ENCODE measurements at places on chromosomes 12 and 14.

DNA sequence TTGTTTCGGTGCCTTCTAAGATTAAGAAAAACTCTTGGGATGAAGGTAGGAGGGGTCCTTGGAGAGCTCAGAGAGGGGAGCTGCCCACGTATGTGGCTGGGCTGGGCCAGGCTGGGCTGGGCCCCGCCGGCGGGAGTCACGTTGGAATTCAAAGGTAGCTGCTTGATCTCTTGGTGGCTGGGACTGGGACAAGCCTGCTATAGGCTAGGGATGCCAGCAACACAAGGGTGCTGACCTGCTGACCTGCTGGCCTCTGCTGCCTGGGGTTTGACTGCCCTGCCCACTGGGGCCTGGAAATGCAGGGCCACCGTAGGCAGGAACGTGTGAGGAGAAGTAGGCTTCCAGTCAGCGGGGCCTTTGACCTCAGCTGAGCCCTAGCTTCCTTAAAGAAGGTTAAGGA, 52.8 kb upstream of the GTF2A1 start:
- no peak for DNase-seq

DNA sequence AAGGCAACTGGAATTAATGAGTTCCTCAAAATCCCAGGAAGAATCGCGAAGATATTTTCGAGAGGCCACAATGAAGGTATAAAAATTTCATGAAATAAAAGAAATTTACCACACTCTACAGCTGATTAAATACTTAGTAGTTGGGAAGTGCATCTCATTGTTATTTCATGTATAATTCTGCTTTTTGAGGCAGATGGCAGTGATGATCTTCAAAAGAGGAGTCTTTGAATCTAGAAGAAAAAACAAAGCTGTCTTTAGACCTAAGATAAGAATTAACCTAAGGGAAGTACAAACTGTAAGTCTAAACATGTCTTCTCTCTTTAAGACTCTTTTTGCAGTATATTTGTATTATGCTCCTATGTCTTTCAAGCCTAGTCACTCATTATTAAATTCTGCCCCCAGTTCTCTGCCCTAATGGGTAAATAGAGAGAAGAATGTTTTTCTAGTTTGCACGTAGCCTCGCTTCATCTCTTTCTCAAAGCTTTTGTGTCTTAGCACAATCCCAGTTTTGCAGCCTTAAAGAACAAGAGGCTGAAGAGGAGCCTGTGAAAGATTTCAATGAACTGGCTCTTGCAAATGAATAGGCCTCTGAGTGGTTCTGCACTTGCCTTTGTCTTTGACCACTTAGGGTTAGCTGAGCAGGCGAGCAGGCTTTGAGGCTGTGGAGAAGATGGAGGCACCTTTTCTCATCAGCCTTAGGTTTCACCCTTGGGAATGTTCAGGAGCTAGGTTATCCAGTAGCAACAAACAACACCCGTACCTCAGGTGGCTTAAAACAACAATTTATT, 32.7 kb downstream of the CFAP54 start:
- no peak for DNase-seq

GRCh38 chr14:65261946-65262345, 150.6 kb upstream of the FUT8 start:
- no peak for DNase-seq

DNA sequence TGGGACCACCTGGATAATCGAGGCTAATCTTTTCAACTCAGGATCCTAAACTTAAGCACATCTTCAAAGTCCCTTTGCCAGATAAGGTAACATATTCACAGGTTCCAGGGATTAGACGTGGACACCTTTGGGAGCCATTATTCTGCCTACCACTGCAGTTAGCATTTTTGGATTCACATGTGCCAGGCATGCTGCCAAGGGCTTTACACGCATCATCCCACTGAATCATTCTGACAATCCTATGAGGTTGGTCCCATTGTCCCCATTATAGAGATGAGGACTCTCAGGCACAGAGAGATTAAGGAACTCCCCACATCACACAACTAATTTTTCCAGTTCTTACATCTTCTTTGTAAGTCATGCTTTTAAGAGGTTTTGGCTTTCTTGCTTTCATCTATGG, 34.5 kb downstream of the RTN1 start:
- DNase-seq, result no peak

DNA sequence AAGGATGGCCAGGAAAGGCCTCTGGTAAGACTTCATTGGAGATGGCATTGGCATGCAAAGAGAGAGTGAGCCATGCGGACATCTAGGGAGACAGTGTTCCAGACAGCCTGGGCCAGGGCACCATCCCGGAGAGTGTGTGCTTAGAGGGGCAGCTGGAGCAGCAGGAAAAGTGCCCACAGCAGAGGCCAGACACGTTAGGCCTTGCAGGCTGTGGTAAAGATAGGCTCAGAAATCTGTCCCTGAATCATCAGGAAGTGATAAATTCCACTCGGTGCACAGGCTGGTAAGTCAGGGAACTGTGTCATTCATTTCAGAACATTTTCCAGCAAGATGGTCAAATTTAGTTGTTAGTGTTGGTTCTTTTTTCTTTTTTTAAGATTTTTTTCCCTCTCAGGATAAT, 8.8 kb downstream of the GALNT16 start:
- no peak for DNase-seq

- DNase-seq, result peak; percentile 3
These were observed 172.8 kb upstream of the DCN start for GRCh38 chr12:91355150-91356006.

GRCh38 chr12:12474931-12475795, 87.5 kb downstream of the DUSP16 start:
- peak; percentile 41 for DNase-seq

GRCh38 chr12:120737557-120738251, 12.1 kb downstream of the ACADS start:
- no peak for DNase-seq

DNA sequence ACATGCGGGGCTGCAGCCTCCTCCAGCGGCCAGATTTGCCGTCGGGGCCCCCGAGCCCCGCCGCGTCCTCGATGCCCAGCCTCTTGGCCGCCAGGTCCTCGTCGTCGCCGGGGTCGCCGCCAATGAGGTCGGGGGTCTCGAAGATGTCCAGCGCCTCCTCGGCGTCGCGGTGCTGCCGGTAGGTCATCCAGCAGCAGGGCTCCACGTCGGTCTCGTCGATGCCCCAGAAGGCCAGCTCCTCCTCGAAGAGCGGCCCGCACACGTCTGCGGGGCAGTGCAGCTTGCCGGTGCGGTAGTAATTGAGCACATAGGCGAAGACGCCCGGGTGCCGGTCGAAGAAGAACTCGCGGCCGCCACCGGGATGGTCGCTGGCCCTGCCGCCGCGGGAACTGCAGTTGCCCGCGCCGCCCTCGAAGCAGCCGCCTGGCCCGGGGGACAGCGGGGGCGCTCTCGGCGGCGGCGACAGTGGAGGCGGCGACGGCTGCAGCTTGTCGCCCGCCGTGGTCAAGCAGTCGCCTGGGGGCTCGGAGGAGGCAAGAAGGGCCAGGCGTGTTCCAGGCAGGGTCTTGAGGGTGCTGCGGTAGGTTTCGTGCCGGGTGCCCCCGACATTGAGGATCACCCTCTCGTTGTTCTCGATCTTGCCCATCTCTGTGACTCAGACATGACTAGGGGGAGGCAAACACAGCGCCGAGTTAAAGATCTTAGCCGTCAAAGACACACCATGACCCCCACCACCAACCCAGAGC, 2.1 kb downstream of the KCNC2 start:
- no peak for DNase-seq

GRCh38 chr12:92827836-92828431, 101.2 kb downstream of the EEA1 start:
- DNase-seq, result no peak

DNA sequence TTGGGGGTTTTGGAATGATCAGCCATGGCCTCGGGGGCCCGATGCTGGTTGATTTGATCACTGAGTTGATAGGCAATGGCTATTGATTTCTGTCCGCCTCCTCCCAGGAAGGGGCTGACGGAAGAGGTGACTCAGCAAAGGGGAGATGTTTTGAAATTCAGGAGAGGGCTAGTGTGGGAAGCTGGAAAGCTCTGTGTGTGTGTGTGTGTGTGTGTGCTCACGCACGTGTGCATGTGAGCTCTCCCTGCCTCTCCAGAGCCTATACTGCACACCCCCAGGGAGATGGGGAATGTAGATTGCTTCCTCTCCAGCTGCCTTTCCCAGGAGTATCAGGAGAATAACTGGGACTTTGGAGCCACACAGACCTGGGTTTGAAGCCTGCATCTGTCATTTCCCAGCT, 184.9 kb upstream of the MYL2 start:
- no peak for DNase-seq

GRCh38 chr14:66066981-66067776, 419.0 kb upstream of the CCDC196 start:
- no peak for DNase-seq

DNA sequence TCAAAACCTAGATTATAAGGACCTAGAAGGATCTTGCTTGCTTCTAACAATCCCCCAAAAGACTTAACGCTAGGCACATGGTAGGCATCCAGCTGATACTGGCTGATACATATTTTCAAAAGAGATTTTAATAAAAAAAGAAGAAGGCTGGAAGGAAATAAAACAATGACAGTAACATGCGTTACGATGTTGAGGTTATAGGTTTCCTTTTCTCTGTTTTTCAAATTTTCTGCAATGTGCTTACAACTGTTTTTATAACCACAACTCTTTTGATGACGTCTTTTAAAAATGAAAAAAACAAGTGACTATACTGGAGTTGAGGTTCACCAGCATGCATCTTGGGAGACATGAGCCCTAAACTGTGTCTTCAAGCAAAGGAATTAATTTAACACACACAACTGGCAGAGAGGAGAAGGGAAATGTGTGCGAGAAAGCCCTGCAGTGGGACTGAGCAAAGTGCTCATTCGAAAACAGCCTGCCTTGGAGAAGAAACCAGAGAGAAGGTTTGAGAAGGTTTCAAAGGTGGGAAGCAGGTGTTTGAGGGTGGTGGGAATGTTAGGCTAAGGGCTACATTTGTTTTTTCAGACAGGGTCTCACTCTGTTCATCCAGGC, 80.4 kb downstream of the DUSP16 start:
- DNase-seq, result no peak
